Astrocyte (in vitro differentiated cells and primary cell): ENCODE measurements at places on chromosomes 3 and 15.

- no peak overlapping the region for H3K27ac ChIP-seq
- peaks cover 14% of the 10 kb centered on the region for H3K4me1 ChIP-seq
These were observed 6.1 kb upstream of the RNU6-1 start for GRCh38 chr15:67845974-67846373.

GRCh38 chr3:44065311-44066094 lies 176.2 kb upstream of the TOPAZ1 start:
- H3K4me1 ChIP-seq: no peaks in the 10 kb centered on the region
- DNase-seq: no peak
- no peak overlapping the region for H3K4me3 ChIP-seq
- no peak overlapping the region for H3K27ac ChIP-seq
- H3K36me3 ChIP-seq: no peaks in the 10 kb centered on the region

DNA sequence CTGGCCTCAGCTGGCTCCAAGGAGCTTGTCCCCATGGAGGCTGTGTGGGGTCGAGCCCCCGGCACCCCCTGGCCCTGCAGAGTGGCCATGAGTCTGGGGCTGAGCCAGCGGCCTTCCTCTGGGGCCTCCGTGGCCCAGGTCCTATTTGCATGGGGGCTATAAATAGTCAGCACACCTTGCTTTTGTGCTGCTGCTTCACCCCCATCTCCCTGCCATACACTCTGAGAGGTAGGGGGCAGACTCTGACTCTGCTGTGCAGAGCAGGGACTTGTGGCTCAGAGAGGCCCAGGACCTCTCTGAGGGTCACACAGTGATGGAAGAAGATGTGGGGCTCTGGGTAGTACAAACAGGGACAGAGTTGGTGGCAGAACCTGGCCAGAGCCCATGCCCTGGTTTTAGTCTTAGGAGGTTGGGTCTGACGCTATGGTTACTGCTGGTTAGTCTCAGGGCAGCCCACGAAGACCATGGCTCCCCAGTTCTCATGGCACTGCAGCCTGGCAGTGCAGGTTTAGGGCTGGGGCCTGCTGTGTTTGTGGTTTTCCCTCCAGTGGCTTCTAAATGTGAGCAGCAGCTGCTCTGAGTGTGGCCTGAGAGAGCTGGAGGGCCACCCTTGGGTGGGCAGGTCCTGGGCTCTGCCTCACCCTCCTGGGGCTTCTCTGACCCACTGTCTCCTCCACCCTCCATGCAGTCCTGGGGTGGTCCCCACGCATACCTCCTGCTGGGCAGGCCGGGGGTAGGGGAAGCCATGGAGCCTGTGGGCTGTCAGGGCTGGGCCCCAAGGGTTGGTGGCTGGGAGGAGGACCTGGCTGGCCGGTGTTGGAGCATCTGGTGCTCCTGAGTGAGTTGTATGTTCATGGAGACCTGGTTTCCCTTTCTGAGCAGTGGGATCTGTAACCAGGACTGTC lies 13.6 kb downstream of the PRKCD start:
- no peak overlapping the region for H3K4me3 ChIP-seq
- H3K27me3 ChIP-seq: no peaks in the 10 kb centered on the region
- no peaks in the 10 kb centered on the region for H3K36me3 ChIP-seq
- no peak overlapping the region for H3K27ac ChIP-seq

- no peak for DNase-seq
- H3K36me3 ChIP-seq: no peaks in the 10 kb centered on the region
These were observed 6.1 kb upstream of the SLC25A38 start for GRCh38 chr3:39376959-39377634.

DNA sequence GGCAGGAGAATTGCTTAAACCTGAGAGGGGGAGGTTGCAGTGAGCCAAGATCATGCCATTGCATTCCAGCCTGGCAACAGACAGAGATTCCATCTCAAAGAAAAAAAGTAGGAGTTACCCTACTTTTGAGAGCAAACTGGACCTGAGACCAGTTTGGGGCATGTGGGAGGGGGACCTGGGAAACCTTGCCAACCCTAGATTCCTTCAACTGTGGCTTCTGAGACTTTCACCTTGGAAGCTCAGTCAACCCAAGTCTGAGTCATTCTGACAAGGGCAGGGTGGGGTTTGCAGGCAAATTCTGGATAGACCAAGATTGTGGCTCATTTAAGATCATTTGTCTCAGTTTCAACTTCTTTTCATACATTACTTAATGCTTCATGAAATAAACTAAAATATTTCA lies 23.8 kb upstream of the SIAH2 start:
- H3K27ac ChIP-seq: no peak overlapping the region
- no peaks in the 10 kb centered on the region for H3K36me3 ChIP-seq
- H3K4me3 ChIP-seq: no peak overlapping the region
- H3K4me1 ChIP-seq: peaks cover 5% of the 10 kb centered on the region
- no peaks in the 10 kb centered on the region for H3K27me3 ChIP-seq

- H3K4me3 ChIP-seq: no peak overlapping the region
- H3K27ac ChIP-seq: no peak overlapping the region
- no peaks in the 10 kb centered on the region for H3K4me1 ChIP-seq
- H3K27me3 ChIP-seq: peaks cover 6% of the 10 kb centered on the region
- no peaks in the 10 kb centered on the region for H3K36me3 ChIP-seq
- DNase-seq: no peak
These were observed 20.7 kb upstream of the SLC25A26 start for GRCh38 chr3:66200147-66200546.

- H3K27me3 ChIP-seq: peaks cover 5% of the 10 kb centered on the region
- H3K36me3 ChIP-seq: no peaks in the 10 kb centered on the region
- no peak overlapping the region for H3K4me3 ChIP-seq
These were observed 28.4 kb downstream of the CPN2 start for GRCh38 chr3:194322678-194323211.

- no peak for DNase-seq
- H3K4me1 ChIP-seq: no peaks in the 10 kb centered on the region
- no peak overlapping the region for H3K27ac ChIP-seq
- H3K27me3 ChIP-seq: no peaks in the 10 kb centered on the region
- no peak overlapping the region for H3K4me3 ChIP-seq
These were observed 72.0 kb upstream of the CDAN1 start for GRCh38 chr15:42808913-42809312.

DNA sequence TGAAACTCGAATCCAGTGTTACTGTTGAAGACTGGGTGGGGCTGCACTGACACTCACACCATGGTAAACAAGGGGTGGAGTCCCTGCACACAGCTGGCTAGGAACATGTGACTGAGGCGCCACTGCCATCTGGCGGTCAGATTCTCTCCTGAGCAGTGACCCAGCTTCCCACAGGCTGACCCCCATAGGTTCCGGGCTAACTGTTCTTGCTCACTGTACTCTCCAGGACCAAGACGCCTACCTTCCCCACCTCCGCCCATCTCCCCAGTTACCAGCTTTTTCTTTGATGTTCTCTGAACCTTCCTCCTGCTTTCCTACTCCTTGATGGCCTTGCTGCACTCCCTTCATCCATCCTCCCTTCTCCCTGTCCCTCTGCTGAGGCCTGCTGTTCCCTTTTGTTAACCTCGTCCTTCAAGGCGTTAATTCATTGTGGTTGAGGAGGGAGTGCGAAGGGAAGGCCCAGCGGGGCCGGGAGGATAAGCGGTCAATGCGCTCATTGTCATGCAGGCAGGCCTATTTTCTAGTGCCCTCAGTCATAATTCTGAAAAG lies 115.2 kb downstream of the ATP8B4 start:
- DNase-seq: peak; percentile 64
- no peaks in the 10 kb centered on the region for H3K27me3 ChIP-seq
- H3K36me3 ChIP-seq: no peaks in the 10 kb centered on the region
- no peaks in the 10 kb centered on the region for H3K4me1 ChIP-seq
- H3K4me3 ChIP-seq: no peak overlapping the region
- H3K27ac ChIP-seq: no peak overlapping the region

GRCh38 chr3:23876923-23877322 lies 39.9 kb downstream of the NKIRAS1 start:
- peaks cover 2% of the 10 kb centered on the region for H3K36me3 ChIP-seq
- H3K27ac ChIP-seq: no peak overlapping the region
- peaks cover 32% of the 10 kb centered on the region for H3K4me1 ChIP-seq
- no peak overlapping the region for H3K4me3 ChIP-seq
- H3K27me3 ChIP-seq: no peaks in the 10 kb centered on the region
- DNase-seq: no peak

DNA sequence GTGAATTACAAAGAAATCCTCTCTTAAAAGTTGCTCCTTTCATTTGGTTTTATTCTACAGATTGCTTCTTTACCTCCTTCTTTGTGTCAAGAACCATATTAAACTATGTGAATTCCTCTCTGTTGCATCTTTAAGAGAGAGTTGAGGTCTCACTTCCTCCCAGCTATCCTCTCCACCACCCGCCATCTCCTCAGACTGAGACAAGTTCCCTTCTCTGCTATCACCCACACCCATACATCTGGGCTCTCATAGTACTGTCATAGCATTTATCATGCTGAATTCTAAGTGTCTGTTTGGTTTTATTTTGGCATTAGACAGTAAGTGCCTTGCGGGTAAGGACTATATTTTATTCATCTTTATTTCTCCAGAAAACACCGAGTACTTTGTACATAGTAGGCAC lies 54.2 kb downstream of the B3GALNT1 start:
- H3K4me3 ChIP-seq: no peak overlapping the region
- H3K27ac ChIP-seq: no peak overlapping the region
- DNase-seq: no peak
- H3K27me3 ChIP-seq: no peaks in the 10 kb centered on the region
- no peaks in the 10 kb centered on the region for H3K36me3 ChIP-seq

DNA sequence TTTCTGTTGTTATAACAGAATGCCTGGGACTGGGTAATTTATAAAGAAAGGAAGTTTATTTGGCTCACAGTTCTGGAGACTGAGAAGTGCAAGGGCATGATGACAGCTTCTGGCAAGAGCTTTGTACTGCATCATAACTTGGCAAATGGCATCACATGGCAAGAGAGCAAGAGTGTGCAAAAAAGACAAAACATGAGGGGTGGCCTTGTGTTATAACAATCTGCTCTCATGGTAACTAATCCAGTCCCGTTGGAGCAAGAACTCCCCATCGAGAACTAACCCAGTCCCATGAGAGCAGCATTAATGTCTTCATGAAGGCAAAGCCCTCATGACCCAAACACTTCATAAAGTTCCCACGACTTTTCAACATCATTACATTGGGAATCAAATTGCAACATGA lies 23.2 kb downstream of the SCN11A start:
- H3K27me3 ChIP-seq: peaks cover 6% of the 10 kb centered on the region
- H3K4me1 ChIP-seq: no peaks in the 10 kb centered on the region
- H3K27ac ChIP-seq: no peak overlapping the region
- DNase-seq: no peak
- no peaks in the 10 kb centered on the region for H3K36me3 ChIP-seq

- no peak overlapping the region for H3K27ac ChIP-seq
- DNase-seq: no peak
- H3K4me3 ChIP-seq: no peak overlapping the region
- no peaks in the 10 kb centered on the region for H3K4me1 ChIP-seq
These were observed 534.2 kb downstream of the NSUN3 start for GRCh38 chr3:94596887-94597566.

DNA sequence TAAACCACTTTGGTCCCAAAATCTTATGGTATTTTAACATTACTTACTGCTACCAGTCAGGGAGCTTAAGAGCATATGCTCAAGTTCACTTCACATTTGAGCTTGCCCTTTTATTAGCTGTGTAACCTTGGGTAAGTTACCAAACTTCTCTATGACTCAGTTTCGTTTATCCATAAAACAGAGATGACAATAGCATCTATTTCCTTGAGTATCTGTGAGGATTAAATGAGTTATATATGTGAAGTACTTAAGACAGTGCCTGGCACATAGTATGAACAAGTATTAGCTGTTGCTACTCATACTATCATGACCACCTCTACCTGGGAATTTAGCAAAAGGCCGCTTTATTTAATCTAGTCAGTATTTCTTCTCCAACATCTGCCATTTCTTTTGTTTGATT lies 5.9 kb downstream of the ATOSA start:
- H3K27me3 ChIP-seq: no peaks in the 10 kb centered on the region
- H3K4me3 ChIP-seq: no peak overlapping the region
- H3K36me3 ChIP-seq: peaks cover 8% of the 10 kb centered on the region
- no peak for DNase-seq
- H3K4me1 ChIP-seq: peaks cover 2% of the 10 kb centered on the region
